ENCODE measurements at places on chromosomes 11 and 22.

- no peak for DNase-seq
Measured at GRCh38 chr22:17303441-17303839, 65.8 kb upstream of the CECR2 start.

DNA sequence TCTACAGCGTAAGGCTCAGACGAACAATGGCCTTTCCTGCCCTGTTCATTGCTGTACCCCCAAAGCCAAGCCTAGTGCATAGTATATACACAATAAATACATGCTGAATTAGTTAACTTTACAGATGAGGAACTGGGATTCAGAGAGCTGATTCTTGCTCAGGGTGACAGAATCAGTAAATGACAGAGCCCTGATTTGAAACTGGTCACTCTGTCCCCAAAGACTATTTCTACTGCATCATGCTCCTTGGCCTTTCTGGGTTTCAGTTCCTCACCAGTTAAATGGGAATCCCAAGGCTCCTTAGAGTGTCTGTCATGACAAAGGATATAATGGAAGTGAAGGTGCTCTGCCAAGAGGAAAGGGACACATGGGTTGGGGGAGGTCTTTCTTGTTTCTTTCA, 50.5 kb upstream of the TSKU start:
- no peak for DNase-seq

- no peak for DNase-seq
Measured at GRCh38 chr11:64088162-64089026, 52.7 kb downstream of the FLRT1 start.

- no peak for DNase-seq
Measured at GRCh38 chr11:60844870-60845221, 2.9 kb downstream of the CCDC86 start.

GRCh38 chr11:6390718-6391469, 620 bp downstream of the SMPD1 start:
- DNase-seq: no peak

- DNase-seq: no peak
Measured at GRCh38 chr11:71358963-71359567, 89.1 kb downstream of the DHCR7 start.

GRCh38 chr22:17917490-17917983, 106.8 kb downstream of the MICAL3 start:
- no peak for DNase-seq

- no peak for DNase-seq
Measured at GRCh38 chr11:1261241-1262071, 38.6 kb downstream of the MUC5B start.
